Chondrocyte (in vitro differentiated cells): ENCODE measurements at places on chromosomes 7 and 10.

DNA sequence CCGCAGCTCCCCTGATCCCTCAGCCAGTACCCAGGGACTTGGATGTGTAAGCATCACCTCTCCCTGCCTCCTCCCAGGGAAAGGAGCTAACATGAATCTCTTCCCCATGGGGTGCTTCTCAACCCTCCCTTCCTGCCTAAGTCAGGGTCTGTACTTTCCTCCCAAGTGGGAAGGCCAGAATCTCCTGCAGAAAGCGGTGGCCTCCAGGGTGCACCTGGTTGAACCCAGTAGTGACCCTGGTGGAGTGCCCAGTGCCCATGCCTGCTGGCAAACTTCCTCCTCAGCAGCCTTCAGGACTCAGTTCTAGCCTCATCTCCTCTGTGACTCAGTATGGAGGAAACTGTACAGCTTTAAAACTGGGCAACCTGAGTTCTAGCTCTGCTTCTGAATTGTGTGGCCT, 2.8 kb upstream of the LOXL4 start:
- DNase-seq: no peak

DNA sequence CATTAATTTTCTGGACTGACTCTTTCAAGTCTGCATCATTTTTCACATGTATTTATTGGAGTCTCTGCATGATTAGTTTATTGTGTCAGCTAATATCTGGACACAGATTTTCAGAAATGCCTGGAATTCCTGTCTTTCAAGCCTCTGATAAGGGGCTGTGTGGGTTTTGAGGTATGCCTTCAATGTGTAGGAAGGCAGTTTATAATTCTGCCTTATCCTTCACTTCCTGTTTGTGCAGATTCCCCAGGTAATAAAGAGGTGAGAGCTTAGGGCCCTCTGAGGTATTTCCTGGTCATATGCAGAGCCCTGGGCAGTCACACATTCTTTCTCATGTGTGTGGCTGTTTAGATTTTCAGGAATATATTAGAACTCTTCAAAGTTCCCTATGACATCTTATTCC, 79.4 kb upstream of the PRKCQ start:
- DNase-seq: no peak

- DNase-seq: no peak
These were observed 65.8 kb upstream of the SEMA3C start for GRCh38 chr7:80984619-80985018.

DNA sequence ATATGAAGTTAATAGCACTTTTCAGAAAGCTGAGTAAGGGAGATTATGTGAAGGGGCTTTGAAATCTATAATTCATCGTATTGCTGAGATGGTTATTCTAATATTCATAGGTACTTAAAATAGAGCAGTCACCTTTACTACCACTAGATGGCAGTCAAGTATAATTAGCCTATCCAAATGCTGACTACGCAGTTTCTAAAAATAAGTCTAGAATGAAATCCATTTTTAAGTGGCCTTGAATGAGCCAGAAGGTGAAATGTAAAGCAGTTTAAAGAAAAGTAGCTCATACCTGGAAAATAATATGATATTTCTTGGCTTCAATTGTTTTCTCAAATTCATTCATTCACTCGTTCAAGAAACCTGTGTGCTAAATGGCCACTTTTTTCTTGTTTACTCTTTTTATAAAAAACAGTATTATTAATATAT, 1277.1 kb downstream of the GATA3 start:
- no peak for DNase-seq

- DNase-seq: peak; percentile 48
These were observed at the start of gene FGF8 for GRCh38 chr10:101775273-101776160. Gene FGF8, minus strand, starts transcription at chr10:101776114. Its CDS starts 214 bp downstream, at chr10:101775900.

- DNase-seq: no peak
These were observed at the start of gene KIAA1549 for GRCh38 chr7:138981332-138982203. Gene KIAA1549, minus strand, starts transcription at chr7:138981389. Its CDS starts 120 bp downstream, at chr7:138981269.

DNA sequence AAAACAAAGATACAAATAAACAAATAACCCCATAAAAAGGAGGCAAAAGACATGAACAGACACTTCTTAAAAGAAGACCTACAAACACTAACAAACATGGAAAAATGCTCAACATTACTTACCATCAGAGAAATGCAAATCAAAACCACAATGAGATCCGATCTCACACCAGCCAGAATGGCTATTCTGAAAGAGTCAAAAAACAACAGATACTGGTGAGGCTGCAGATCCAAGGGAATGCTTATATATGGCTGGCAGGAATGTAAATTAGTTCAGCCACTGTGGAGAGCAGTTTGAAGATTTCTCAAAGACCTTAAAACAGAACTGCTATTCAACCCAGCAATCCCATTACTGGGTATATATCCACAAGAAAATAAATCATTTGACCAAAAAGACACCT, 80.4 kb upstream of the NRP1 start:
- DNase-seq: no peak

DNA sequence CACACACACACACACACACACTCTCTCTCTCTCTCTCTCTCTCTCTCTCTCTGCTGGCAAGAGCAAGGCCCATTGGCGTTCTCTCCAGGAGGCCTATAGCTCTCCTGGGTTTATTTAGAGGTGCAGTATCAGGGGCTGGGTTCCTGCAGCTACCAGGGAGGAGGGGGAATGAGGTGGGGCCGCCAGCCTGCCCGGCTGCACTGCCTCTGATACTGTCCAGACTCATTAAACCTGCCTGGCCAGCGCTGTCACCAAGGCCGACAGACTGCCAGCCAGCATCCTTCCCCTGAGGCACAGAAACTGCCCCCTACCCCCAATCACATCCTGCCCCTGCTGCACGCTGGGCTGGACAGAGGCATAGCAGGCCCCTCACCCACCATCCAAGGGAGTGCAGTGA, 4.3 kb downstream of the PRRT4 start:
- no peak for DNase-seq
